ENCODE measurements at places on chromosomes 13 and 19. TPM values are rescaled to one million over a fixed set of nuclear protein-coding genes. Genes with fewer than 3 reads are reported as not detected.

DNA sequence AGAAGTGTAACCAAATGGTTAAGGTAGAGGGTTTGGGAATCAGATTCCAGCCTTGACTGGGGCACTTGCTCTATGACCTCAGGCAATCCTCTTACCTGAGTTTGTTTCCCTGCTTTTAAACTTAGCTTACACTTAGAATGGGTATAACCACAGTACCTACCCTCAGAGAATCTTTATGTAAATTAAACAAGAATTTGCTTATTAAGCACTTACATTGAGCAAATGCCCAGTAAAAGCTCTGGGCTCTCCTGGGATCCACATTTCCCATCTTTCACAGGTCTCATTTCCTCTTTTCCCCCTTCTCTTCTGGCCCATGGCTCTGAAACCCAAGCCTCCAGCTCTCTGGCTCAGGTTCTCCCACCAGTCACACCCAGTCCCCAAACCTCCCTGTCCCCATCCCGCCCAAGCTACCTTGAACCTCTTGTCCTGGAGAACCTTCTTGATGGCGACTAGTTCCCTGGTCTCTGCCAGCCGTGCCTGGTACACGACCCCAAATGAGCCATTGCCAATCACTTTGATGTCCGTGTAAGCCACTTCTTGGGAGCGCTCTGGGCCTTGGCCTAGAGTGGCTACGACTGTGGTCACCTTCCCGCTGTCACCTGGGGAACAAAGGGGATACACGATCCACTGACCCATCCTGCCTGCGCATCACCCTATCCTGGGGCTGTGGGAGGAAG is 2.7 kb downstream of the GSK3A start:
- DNase-seq, result no peak

GRCh38 chr13:43077461-43077860 is 54.1 kb downstream of the DNAJC15 start:
- DNase-seq, result no peak

DNA sequence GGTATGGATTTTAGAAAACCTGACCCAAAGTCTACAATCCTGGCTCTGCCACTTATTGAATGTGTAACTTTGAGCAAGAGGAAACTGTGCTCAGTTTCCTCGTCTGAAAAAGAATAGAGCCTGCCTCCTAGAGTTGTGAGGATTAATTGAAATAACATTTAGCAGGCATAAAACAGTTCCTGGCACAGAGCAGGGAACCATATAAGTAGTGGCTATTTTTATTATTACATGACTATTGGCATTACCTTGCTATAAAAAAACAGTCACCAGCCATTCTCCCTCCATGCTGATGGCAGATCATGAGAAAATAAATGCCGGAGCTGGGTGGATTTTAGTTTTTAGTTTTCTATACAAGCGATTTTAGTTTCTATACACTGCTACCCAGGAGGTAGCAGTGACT is 5.8 kb downstream of the DOCK9 start:
- no peak for DNase-seq

FXYD1 gene
- not detected for total RNA-seq
